ENCODE measurements at places on chromosomes 7 and 10. TPM values are rescaled to one million over a fixed set of nuclear protein-coding genes. Genes with fewer than 3 reads are reported as not detected.

DNA sequence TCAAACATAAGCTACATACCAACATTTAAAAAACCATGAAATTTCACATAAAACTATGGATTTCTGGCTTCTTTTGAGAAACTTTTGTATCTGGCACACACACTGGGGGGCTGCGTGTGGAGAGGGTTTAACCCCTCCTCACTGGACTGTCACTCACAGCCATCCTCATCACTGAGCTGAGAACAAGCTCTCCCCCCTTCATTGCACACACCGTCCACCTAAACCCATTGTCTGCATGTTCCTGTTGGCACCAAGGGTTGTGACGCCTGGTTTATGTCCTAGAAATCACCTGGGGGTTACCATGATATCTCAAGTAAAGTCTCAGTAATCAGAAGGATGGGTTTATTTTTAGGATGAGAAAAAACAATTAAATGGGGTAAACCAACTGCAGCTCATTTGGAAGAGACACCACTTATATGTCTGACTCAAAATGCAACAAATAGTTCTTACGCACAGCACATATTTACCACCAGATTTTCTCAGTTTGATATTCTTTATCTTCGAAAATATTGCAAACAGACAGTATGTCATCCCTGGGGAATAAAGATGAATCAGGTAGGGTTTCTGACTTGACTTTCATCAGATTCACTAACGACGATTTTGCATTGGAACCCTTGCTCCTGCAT, 218.5 kb upstream of the KLF6 start:
- no peak for DNase-seq

The DNAJB12 gene
- total RNA-seq = 34.0 TPM

DNA sequence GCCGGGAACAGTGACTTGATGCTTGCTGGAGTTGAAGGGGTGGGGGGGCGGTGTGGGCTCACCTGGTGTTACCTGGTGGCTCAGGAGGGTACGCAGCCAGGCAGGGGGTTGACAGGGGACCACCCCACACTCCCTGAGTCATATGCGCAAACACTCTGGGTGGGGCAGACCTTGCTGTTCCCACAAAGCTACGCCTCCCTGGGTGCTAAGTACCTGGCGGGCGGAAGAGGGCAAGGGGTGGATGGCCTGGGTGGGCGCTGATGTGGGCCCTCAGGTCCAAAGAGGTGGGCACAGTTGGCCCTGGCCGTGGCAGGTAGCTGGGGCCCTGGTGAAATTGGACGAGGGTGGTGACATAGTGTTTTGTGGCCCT, 13.9 kb downstream of the STX1A start:
- DNase-seq = no peak

The C10orf62 gene
- not detected for total RNA-seq

DNA sequence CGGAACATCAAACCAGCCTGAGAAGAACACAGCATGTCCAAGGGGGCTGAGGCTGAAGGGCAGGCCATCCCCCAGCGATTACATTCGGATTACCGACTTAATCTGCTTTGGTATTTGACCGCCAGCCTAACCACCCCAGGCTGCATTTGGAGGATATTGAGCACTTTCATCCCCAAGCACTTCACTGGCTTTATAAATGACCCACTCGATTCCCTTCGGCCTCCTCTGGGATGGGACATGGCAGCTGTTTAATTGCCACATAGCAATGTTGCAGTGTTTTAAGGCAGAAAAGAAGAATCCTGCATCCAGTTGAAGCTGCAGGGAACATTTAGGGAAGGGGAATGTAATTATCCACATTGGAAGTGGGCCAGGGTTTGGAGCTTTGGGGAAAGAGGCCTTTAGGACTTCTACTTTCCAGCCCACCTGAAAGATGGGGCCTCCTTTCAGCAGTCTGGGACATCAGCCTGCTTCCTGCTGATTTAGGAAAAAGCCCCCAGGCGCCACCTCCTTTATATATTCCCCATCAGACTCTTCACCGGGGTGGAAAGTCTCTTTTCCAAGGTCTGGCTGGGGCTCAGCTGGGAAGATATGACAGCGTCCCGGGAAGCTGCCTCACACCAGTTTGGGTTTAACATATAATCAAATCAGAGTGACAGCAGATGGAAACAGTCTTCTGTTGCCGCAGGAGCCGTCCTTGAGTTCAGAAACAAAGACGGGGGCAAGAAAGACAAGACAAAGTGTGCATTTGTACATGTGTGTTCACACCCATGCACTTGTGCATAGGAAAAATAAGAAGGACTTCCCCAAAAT, 9.2 kb downstream of the DPCD start:
- no peak for DNase-seq

The TFEC gene
- 9.8 TPM for total RNA-seq
